ENCODE measurements at places on chromosomes 2 and 18. TPM values are rescaled to one million over a fixed set of nuclear protein-coding genes. Genes with fewer than 3 reads are reported as not detected.

- no peak for DNase-seq
Measured at GRCh38 chr2:96526101-96526591, 10.4 kb upstream of the ARID5A start.

DNA sequence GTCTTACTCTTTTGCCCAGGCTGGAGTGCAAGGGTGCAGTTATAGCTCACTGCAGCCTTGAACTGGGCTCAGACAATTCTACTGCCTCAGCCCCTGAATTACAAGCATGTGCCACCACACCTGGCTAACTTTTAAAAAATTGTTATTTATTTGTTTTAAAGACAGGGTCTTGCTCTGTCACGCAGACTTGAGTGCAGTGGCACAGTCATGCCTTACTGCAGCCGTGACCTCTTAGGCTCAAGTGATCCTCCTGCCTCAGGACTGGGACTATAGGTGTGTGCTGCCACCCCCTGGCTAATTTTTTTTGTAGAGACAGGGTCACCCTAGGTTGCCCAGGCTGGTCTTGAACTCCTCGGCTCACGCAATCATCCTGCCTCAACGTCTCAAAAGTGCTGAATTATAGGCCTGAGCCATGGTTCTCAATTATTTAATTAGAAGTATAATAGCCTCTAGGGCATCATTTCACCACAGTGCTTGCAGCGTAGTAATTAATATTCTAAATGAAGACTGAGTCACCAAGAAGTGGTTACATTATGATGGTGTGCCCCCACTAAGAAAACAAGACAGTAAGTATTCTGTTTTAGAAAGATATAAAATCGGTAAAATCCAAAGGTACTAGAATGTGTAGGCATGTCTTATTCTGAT is 69.6 kb downstream of the EML4 start:
- DNase-seq = peak; percentile 23

Gene CTAGE1
- polyA plus RNA-seq = not detected

Gene NCOA1
- polyA plus RNA-seq = 4.0 TPM

Gene IL1B
- 161 TPM for polyA plus RNA-seq

Gene BCL2
- 0.37 TPM for polyA plus RNA-seq

- no peak for DNase-seq
Measured at GRCh38 chr2:130869441-130870160, 32.9 kb downstream of the ARHGEF4 start.

Gene FAM228B
- 1.4 TPM for polyA plus RNA-seq

DNA sequence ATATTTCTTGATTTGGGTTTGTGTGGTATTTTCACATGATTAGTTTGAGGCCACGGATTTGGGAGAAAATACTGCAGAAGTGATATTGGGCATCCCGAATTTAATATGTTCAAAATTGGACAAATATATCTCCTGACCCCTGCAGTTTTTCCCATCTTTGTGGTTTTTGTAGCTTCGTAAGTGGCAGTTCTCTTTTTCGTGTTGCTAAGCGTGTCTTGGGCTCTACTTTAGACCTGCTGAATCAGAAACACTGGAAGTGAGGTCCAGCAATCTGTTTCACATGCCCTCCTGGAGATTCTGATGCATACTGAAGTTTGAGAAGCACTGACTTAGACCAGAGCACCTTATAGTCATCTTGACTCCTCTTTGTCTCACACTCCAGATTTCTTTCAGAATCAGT is 98.3 kb downstream of the EPB41L5 start:
- DNase-seq = no peak

Gene UPP2
- polyA plus RNA-seq = not detected

Gene PROKR1
- 0.01 TPM for polyA plus RNA-seq

Gene WNT10A
- polyA plus RNA-seq = 0.85 TPM

DNA sequence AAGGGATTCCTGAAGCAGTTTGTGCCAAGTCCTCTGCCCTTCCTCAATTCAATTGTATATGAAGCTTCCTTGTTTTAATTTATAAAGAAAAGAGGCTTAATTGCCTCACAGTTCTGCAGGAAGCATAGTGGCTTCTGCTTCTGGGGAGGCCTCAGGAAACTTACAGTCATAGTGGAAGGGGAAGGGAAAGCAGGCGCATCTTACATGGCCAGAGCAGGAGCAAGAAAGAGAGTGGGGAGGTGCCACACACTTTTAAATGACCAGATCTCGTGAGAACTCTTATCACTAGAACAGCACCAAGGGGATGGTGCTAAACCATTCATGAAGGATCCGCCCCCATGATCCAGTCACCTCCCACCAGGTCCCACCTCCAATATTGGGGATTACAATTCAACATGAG is 114.2 kb downstream of the SGPP2 start:
- no peak for DNase-seq

GRCh38 chr2:201798252-201798913 is 8.0 kb upstream of the CDK15 start:
- DNase-seq = peak; percentile 95

GRCh38 chr2:237708961-237709360 is 81.6 kb downstream of the LRRFIP1 start:
- no peak for DNase-seq
